ENCODE measurements at places on chromosomes 6 and 20.
A peak's percentile ranks its signal among the peaks of the same experiment; 100 is the strongest.

GRCh38 chr6:38871741-38872568 is 156.8 kb downstream of the DNAH8 start:
- peak; percentile 37 for DNase-seq

DNA sequence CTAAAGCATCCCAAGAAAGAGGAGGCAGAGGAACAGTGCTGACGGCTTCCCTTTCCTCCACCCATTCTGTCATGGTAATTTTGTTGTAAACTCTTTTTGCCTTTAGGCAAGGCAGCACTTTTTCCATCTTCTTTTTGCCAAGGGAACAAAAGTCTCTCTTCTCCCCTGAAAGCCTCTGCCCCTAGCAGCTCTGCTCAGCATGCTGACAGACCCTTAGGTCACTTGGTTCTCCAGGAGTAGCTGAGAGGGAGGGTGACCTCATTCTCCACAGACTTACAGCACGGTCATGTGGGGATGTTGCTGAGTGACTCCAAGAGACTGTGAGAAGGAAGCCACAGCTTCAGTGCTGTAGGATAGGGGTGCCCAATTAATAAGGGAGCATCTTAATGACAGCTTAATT is 81.1 kb upstream of the RALGAPA2 start:
- no peak for DNase-seq

DNA sequence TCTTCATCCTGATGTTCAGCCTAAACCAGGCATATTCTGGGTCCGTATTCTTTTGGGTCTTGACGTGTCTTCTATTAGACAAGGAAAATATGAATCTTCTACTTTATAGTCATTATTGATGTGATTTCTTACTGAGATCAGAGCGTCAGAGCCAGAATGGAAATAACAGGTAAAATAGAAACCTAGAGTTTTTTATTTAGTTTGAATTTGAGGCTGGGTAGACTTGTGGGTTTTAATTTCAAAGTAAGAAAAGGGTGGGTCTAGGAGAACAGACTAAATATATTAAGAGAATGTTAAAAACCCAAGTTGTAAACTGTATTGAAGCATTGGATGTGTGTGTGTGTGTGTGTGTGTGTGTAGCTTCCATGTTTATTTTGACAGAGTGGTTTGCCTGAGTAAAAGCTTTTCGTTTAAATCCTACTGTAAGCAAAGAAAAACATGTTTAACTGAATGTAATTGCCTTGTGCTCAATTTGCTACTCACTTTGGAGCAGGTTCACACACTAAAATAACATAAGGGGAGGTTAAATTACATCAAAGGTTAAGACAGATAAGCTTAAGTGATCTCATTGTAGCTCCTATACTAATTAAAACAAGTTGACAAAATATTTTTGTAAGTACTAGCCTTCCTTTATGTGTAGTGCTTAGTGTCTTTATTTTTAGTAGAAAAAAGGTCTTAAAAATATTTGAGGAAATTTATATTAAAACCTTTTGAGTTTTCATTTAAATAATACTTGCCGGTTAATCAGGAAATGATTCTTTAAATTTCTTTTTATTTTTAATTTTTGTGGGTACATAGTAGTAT is 17.4 kb downstream of the HECA start:
- DNase-seq, result no peak

GRCh38 chr6:51147756-51148155 is 329.1 kb downstream of the TFAP2B start:
- DNase-seq, result no peak

- no peak for DNase-seq
Observed at GRCh38 chr20:59265298-59265697, 35.1 kb upstream of the EDN3 start.

- no peak for DNase-seq
Observed at GRCh38 chr6:125821825-125822281, 31.1 kb downstream of the NCOA7 start.

DNA sequence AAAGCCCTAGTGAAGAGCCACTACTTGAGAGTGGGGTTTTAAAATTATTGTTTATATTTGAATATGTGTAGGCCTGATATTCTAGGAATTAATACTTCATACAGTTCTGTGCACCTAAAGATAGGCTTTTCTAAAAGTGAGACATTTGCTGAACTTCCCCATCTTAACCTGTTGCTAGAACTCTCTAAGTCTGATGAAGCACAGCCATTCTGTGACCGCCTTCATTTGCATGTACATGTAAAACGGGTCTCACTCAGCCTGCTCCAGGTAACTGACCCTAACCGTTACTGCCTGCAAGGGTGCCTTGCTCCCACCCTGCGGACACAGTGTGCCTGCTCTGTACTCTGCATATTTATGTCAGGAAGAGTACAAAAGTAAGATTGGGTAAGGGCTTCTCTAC is 44.3 kb upstream of the IRF4 start:
- no peak for DNase-seq

DNA sequence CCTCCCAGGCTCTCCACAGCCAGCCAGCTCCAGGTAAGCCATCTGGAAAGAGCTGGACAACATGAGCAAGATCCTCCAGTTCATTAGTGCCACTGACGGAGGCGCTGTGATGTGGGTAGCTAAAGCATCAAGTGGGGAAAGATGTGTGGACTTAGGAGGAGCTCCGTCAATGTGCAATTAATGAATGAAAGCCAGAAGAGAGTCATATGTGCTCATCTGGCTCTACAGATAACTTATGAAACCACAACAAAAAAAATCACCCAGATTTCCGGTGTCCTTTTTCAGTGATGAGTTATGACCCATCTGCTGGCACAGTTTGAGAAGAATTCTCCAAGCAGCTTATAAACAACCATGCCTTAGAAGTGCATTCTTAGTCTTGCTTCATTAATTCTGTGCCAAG is 311.7 kb upstream of the PLCB4 start:
- DNase-seq, result no peak

DNA sequence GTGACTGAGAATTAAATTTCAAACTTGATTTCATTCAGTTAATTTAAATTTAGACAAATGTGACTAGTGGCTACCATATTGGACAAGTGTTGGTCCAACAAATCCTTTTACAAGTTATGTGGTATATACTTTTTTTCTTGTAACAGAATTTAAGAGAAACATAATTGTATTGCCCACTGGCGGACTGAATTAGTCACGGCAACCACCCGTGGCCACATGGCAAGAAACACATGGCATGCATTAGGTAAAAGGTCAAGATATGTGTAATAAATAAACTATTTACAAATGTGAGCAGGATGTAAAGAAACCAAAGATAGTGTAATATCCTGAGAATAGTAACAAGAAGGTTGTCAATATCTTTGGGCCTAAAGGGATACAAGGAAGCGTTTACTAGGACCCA is 91.2 kb downstream of the LCA5 start:
- no peak for DNase-seq

GRCh38 chr6:257031-257725 is 35.1 kb upstream of the DUSP22 start:
- no peak for DNase-seq

DNA sequence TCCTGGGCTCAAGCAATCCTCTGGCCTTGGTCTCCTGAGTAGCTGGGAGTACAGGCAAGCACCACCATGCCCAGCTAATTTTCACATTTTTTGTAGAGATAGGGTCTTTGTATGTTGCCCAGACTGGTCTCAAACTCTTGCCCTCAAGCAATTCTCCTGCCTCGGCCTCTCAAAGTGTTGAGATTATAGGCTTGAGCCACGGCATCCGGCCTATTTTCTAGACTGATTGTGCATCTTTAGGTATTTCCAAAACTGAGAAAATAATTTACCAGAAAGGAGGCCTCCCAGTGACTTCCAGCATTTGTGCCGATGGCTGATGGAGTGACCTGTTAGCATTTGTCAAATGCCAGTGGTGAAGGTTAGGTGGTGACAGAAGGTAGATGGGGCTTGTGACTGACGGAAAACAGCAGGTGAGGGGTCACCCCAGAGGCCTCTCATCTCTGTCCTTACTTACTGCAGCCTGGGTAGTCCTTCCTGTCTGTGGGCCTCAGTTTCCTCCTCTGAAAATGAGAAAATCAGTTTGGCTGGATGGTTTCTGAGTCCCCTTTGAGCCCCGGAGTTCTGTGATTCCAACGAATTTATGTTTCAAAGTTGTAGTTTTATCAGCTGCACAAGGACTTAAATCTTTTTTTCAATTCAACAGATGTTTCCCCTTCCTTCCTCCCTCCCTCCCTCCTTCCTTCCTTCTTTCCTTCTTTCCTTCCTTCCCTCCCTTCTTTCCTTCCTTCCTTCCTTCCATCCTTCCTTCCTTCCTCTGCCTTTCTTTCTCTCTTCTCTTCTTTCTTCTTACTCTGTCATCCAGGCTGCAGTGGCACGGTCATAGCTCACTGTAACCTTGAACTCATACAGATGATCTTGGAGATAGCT is 53.5 kb downstream of the TGM2 start:
- DNase-seq, result no peak

- DNase-seq, result peak; percentile 64
Observed at GRCh38 chr6:151723152-151723551, 84.3 kb upstream of the ESR1 start.

- no peak for DNase-seq
Observed at GRCh38 chr20:62576815-62577489, 65.4 kb upstream of the SLCO4A1 start.

- no peak for DNase-seq
Observed at GRCh38 chr6:56293781-56294180, 46.4 kb upstream of the COL21A1 start.

DNA sequence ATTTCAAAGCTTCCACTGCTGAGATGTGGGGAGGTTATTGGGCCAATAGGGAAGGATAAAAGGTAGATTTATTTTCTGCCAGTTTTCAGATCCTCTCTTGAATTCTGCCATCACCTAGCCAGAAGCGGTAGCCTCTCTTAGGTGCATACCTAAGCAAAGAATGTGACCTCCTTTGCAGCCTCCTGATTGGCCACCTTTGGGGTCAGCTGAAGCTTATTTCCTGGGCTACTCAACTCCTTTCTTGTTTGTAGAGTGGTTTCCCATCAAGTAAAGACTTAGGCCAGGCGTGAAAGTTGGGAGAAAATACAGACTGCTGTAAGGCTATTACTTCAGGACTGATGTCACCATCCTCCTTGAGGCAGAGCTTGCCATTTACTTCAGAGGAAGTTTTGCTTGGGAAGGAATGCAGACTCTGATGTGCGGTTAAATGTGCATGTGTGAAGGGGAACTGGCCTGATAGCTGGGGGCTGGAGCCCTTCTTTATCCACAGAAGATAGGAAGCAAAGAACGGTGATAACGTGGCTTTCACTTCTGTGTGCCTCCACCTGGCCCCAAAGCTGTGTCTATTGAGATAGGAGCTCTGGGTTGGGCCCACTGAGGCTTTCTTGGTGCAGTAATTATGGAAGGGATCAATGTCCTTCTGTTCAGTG is 70.1 kb downstream of the TRMT11 start:
- no peak for DNase-seq

GRCh38 chr6:140711019-140711613 is 1336.7 kb upstream of the CITED2 start:
- no peak for DNase-seq

GRCh38 chr6:15338476-15338875 is 92.6 kb downstream of the JARID2 start:
- DNase-seq, result no peak

- DNase-seq, result no peak
Observed at GRCh38 chr6:147037881-147038280, 166.3 kb upstream of the STXBP5 start.

DNA sequence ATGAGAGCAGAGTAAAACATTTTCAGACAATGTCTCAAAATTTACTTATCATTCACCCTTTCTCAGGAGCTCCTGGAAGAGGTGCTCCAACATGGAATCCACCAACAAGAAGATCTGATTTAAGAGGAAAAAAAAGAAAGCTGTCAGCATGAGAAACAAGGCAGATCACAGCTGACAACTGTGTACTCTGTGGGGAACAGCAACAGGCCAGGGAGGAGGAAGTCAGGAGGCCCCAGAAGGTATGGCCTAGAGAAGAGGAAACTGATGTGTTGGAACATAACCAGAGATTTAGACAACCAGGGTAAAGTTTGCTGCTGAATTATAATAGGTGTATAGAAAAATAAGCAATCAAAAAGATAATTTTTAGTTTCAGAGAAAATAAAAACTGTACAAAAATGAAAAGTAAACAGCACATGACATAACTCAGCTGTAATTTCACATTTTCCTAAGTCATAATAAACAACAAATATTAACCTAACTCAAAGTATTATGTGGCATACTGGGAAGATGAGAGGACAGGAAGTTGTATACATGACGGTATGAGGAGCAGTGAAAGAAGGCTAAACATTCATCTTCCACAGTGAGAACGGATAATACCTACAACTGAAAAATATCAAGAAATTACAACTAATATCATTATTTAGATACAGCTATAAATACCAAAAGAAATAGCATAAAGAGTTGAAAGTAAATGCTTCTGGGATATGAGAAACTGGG is 113.6 kb upstream of the EMILIN3 start:
- DNase-seq, result no peak

- no peak for DNase-seq
Observed at GRCh38 chr6:162468326-162468725, 259.2 kb downstream of the PRKN start.
